ENCODE measurements at places on chromosomes 12 and 14.

GRCh38 chr12:12925388-12925787 lies 26.6 kb downstream of the GPRC5D start:
- no peak for DNase-seq

DNA sequence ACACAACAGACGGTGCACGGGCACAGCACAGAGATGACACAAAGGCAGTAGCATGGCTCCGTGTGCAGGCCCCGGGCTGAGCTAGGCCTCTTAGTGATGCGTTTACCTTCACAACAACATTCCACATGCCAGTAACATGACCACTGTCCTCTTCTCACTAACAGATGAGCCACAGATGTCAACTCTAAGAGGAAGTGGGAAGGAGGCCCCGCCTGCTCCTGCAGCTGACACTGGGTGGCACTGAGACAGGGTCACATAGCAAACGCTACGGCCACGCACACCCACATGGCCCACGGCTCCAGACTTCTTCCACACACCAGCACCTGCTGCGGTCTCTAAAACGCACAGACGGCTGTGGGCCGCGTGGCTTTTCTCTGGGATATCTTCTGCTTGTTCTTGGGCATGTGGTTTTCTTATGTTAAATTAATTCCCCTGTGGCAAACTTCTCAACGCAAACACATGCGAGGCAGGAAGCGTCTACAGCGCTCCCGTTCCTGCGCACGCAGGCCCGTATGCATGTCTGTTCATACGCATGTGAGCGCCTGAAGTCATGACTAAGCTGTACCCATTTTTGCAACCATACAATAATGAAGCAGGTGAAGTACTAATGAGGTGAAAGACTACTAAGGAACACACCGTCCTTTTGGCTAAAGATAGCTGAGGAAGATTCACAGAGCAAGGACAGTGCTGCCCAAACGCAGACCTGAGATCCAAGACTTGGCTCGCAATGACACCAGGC lies 26.8 kb downstream of the AMN start:
- DNase-seq = no peak

GRCh38 chr12:49225576-49226166 lies 36.8 kb upstream of the TUBA1A start:
- no peak for DNase-seq

DNA sequence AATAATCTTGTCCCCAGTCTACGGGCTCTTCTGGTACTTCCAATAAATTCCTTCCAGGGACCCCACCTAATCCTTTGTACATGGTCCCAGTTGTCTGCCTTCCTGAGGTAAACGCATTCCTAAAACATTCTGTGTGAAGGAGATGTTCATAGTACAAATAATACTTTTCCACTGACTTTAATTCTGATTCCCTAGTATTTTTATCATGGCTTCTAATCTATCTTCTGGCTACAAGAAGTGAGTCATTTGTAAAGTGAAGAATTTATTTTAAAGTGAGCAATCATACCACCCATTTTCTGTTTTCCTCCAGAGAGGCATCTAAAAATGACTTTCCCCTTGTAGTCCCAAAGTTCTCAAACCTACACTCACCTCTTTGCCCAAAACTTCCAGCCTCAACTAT lies 65.9 kb upstream of the NUDT4 start:
- no peak for DNase-seq

GRCh38 chr14:104239861-104240301 lies 101.5 kb downstream of the KIF26A start:
- DNase-seq = no peak

DNA sequence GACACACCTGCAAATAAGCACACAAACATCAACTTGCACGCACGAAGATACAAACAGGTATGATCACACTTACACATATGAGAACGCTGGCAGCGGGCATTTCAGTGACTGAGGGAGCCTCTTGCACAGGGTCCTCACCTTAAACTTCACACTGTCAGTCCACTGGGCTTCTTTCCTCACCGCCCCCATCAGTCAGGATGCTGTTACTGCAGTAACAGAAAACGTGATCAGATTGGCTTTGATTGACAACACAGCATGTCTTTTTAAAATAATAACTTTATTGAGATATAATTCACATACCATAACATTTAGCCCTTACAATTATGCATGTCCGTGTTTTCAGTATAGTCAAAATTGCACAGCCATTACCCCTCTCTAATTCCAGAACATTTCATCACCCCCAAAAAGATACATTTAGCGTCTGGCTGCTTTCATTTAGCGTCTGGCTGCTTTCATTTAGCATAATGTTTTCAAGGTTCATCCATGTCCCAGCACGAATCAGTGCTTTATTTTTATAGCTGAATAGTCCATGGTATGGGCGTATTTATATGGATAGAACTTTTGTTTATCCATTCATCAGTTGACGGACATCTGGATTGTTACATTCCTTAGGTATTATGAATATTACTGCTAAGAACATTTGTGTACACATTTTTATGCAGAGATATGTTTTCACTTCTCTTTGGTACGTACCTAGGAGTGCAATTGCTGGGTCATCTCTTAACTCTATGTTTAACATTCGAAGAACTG lies 8.4 kb downstream of the CCDC197 start:
- DNase-seq = peak; percentile 53

GRCh38 chr14:61636779-61637178 lies 58.5 kb upstream of the HIF1A start:
- no peak for DNase-seq

DNA sequence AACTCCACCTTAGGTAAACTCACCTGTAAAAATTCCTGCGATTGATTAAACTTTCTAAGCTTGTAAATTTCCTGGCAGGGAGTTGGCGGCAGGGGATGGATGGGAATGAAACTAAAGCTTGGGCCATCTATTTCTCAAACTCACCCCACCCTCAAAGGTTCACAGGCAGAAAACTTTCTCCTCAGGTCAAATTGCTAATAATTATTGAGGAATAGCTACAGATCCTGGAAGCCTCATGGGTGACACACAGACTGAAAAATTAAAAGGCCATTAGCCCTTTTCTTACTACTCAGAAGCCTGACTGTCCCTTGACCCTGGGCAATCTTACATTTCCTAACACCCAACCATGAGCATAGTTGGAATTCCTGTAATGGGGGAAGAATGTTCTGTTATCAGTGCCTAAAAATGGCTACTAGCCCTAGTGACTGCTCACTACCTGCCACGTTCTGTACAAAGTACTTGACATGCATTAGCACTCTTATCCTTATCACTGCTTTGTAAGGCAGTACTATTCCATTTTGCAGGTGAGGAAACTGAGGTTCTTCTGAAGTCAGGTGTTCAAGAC lies 12.4 kb upstream of the SYNDIG1L start:
- no peak for DNase-seq

DNA sequence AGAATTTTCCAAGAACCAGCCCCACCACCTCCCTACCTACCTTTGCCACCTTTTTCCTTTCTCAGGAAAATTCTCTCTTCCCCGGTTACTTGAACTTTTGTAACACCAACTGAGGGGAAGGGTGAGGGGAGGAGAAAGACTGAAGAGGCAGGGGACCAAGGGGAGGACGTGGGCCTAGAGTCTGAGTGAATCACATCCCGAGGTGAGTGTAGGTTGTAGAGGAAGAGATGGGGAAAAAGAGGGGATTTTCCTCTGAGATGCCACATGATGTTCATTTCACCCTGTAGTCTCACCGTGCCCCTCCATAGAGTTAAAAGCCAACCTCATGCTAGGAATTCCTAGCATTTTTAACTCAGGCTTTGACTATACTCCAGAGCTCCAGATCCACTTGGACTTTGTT lies 311.8 kb downstream of the RPAP3 start:
- no peak for DNase-seq

GRCh38 chr12:10070380-10070779 lies 28.4 kb downstream of the CLEC1A start:
- no peak for DNase-seq

GRCh38 chr12:109088818-109089217 lies 4.5 kb downstream of the ALKBH2 start:
- DNase-seq = no peak

- no peak for DNase-seq
Observed at GRCh38 chr14:95892142-95892541, 15.5 kb downstream of the TUNAR start.

DNA sequence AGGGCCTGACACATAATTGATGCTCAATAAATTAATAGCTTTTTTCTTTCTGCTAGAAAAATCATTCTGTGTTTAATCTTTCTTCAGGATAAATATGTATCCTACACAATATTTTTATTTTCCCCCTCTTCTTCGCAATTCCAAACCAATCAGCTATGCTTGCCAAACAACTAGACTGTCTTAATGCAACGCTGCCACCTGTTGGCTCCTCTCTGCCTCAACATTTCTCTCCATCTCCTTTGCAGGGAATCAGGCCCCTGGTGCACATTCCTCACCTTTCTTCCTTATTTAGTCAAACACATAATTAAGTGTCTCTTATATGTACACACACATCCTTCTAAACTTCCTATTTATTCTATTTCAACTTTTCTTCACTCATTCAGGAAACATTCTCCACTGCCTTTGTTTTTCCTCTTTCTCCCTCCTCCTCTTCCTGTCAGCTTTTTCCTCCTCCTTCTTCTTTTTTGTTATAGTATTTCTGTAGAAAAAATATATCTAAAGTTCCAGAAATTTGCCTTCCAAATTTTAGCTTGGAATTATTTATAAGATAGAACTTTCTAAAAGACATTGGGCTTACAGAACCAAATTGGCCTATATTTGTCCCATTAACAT lies 406.0 kb downstream of the PRKD1 start:
- DNase-seq = peak; percentile 21

GRCh38 chr12:45928309-45928708 lies 62.1 kb downstream of the SCAF11 start:
- DNase-seq = no peak

DNA sequence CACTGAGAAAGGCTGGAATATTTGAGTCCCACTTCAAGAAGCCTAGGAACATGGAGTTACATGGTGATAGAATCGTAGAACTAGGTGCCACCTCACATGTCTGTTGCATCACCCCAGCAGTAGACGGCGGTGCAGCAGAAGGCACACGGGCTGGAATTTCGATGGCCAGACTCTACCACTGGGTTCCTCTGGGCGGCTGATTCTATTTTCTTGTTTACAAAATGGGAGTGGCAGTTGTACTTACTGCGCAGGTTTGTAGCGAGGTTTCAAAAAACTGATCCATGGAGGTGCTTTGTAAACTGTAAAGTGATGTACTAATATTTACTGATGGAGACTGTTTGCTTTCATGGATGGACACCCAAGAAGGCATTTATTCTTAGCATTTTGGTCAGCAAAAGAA lies 45.7 kb downstream of the WDR20 start:
- no peak for DNase-seq

- DNase-seq = no peak
Observed at GRCh38 chr12:117202556-117202955, 12.3 kb upstream of the FBXO21 start.

DNA sequence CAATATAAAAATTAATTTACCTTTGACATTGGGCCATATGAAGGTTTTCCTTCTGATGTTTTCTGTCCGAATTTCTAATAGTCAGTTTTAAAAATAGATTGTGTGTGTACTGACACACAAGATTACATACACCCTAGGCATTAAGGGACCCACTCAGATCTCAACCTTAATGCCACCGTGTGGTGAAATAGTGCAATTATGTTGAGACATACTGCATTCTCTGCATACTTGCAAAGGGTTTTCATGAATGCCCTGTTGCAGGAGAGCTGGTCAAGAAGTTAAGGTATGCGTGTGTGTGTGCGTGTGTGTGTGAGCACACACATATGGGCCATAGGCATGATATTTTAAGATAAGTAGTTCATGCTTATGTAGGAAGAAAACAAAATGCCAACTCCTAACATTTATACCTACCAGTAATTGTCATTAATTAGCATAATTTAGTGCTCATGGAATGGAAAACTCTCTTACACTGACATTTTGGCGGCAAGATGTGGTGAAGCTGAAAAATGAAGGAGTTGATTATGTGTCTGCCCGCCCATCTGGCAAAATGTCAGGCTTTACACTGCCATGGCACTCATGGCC lies 58.8 kb downstream of the PIK3C2G start:
- DNase-seq = peak; percentile 51

DNA sequence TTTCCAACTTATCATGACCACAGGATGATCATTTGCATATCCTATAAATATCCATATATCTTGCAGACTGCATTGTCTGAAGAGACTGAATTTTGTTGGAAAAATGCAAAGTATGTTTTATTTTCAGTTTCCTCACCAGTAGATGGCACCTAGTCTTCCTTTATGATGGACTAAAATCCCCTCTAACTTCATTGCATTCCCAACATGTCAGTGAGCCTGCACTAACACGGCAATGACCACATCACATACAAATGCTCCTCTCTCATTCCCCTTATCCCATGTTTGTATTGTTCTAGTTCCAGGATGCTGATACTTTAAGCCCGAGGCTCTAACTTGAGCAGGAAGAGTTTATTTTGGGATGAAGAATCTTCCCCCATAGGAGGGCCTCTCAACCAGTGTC lies 24.7 kb upstream of the MYBPC1 start:
- peak; percentile 38 for DNase-seq

DNA sequence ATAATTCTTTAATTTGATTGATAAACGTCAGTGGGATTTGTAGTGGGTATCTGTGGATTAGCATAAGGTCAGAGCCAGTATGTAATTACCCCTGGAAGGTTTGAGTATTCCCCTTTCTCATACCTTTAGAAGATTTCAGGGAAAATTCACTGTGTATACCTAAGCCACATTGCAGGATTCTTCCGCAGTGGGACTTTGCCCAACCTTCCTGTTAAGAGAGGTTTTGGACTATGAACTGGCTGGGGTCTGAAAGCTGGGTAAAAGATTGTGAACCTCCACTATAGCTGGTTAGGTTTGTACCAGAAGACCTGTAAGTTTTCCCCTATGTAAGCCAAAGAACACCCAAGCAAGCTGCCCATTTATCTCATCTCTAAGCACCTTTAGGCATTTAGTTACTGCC lies 150.2 kb downstream of the TTC6 start:
- no peak for DNase-seq

DNA sequence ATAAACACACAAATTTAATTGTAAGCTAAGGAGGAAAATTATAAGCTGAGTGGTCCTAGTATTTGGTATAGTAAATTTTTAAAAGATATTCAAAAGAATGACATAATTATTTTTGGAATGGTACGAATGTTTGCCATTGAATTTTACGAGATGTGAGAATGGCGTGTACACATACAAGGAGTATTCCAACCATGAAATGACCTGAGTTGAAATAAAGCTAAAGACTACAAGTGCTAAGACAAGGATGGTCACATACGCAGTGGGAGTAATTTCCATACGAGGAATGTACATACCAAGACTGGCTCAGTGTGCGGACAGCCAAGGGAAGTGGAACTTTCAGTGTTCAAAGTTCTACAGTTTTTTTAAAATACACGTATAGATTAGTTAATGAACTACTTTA lies 21.1 kb upstream of the ETV6 start:
- no peak for DNase-seq

- no peak for DNase-seq
Observed at GRCh38 chr14:94217116-94217515, 43.0 kb downstream of the PPP4R4 start.

DNA sequence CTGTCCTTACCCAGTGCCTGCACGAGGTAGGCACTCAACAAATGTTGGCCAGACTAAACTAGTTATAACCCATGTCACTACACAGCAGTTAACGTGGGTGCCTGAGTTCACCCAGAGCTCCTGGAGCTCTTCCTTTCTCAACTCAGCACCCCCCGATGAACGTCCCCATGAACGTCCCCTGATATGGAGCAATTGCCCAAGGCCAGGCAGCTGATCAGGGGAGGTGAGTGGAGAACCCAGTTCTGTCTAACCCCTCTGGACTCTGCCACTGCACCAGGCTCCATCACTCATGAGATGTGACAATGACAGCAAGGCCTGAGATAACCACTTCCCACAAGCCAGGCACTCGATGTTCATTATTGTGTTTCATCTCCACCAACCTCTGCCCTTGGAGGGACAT lies 199.0 kb downstream of the BCL11B start:
- no peak for DNase-seq

Data from HEK293T (cell line).